ENCODE measurements at places on chromosomes 11 and 22.

- DNase-seq = no peak
Measured at GRCh38 chr11:3215346-3216026, 3.1 kb downstream of the MRGPRG start.

- no peak for DNase-seq
Measured at GRCh38 chr11:84812471-84812969, 814.6 kb downstream of the DLG2 start.

- no peak for DNase-seq
Measured at GRCh38 chr22:29380032-29380781, 8.2 kb downstream of the AP1B1 start.

DNA sequence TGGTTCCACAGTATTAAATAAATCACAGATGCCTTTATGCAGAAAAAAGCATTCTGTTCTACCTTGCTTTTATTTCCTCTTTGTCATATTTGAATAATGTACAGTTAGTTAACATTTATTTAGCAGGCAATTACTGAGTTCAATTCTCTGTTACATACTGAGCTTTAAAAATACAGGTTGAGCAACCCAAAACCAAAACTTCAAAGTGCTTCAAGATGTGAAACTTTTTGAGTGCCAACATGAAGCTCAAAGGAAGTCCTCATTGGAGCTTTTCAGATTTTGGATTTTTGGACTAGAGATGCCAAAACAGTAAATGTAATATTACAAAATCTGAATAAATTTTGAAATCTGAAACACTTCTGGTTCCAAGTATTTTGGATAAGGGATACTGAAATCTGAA, 54.1 kb downstream of the PDHX start:
- no peak for DNase-seq

- DNase-seq = peak; percentile 54
Measured at GRCh38 chr11:62025487-62026105, 58.2 kb upstream of the FTH1 start.

- no peak for DNase-seq
Measured at GRCh38 chr11:36392196-36392595, 96.1 kb downstream of the PRR5L start.

DNA sequence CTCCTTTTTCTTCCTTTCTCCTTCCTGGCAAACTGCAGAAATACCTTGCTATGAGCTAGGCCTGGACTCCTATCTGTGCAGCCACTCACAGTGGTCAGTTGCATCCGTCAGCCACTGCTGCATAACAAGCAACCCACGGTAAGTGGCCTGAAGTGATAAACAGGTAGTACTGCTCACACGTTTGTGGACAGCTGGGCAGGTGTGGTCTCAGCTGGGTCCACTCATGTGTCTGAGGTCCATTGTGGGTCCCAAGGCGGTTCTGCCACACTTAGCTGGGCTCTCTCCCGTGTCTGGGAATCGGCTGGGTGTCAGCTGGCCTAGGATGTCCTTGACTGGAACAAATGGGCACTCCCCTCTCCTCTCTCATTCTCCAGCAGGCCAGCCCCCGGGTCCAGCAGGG, 109.3 kb downstream of the BRD1 start:
- DNase-seq = no peak

DNA sequence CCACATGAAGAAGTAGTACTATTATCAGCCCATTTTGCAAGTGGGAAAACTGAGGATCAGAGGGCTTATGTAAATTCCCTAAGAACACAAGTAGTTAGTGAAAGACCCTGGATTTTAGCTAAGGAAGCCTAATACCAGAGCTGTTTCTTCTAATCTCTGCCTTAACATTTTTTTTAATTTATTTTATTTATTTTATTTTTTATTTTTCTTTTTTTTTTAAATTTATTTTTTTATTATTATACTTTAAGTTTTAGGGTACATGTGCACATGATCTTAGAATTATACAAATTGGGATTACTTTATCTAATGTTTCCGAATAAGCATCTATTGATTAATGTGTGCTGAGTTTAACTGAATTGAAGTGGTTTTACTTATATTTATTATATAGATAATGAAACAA, 1015.3 kb downstream of the LRRC4C start:
- no peak for DNase-seq

Data from stimulated activated CD4-positive, alpha-beta T cell treated with anti-CD3 and anti-CD28 coated beads, Interleukin-1b, Interleukin-23, amount 100 ng/mL, for 1 hour (primary cell).